ENCODE measurements at places on chromosomes 12 and 14.

- DNase-seq: no peak
Measured at GRCh38 chr14:94659256-94659655, 47.1 kb downstream of the SERPINA3 start.

DNA sequence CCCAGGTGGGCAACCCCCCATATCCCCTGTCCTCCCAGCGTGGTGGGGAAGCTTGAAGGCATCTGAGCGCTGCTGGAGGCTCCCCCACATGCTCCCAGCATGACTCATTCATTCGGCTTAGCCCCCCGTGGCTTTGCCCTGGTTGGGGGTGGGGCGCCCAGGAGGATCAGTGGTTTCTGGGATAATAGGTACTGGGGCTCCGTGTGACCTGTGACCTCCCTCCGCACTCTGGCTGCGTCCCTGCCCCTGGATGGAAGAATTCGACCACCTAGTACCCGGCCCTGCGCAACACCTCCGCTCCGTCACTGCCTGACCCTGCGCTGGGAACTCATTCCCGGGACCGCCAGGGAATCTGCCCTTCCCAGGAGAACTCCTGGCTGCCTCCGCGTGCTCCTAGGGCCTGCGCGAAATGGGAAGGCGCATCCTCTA, 120.1 kb downstream of the AACS start:
- no peak for DNase-seq

DNA sequence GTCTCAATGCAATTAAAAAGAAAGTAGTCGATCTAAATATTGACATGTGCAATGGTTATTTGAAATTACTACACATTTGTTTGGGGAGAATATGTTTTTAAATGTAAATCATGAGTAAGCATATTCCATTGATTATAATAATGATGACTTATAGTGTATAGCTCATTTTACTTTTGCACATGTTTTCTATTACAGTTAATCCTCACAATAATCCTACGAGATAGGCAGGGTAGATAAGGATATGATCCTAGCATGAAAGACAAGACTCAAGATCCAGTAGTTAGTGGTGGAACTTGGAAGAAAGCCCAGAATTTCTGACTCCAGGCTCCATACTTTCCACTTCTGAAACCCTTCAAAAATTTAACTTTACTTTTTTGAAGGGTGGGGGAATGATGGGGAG, 94.0 kb downstream of the NAV3 start:
- DNase-seq: no peak

DNA sequence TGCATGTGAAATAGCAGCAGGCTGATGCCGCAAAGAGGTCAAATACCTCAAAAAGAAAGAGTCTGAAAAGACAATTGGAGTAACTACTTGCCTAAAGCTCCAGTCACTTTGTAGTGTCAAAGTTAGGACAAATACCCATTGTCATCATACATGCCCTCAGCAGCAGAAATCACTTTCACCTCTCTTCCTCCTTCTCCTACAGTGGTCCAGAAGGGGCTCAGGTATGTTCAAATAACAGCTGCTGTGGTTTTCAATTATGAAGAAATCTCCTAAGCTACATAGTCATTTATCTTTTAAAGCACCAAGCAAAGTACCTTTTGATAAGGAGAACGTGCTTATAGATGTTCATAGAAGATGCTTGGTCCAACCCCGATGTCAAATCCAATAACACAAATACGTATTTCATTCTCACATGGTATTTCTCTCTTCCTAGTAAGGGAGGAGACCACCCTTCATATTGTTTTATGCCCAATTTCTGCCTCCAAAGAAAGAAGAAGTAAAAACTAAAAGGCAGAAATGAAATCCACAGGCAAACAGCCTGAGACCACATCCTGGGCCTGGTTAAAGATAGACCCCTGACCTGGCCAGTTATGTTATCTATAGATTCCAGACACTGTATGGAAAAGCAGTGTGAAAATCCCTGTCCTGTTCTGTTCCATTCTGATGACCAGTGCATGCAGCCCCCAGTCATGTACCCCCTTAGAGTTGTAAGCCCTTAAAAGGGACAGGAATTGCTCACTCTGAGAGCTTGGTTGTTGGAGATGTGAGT, 23.7 kb downstream of the GYS2 start:
- no peak for DNase-seq

- DNase-seq: no peak
Measured at GRCh38 chr12:132228476-132229192, 84.4 kb downstream of the NOC4L start.

GRCh38 chr14:75689012-75689411, 28.0 kb downstream of the TTLL5 start:
- DNase-seq: no peak

GRCh38 chr14:38329246-38329645, 73.4 kb upstream of the CLEC14A start:
- no peak for DNase-seq

DNA sequence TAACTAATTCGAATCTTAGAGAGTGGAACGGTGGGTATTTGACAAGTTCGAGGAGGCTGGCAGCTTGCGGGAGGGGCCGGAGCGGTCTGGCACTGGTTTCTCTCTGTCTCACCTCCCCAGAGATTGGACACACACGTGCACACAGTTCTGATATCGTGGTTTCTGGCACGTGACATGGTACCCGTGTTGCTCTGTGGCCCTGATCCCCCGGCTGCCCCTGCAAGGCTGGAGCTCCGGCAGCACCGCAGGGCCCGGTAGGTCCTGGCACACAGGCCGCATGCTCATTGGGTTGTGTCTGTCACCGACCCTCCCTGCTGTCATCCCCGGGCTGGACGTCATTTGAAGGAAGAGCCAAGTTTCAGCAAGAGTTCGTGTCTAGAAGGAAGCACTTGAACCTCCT, 82.7 kb downstream of the PPP2R5C start:
- no peak for DNase-seq

DNA sequence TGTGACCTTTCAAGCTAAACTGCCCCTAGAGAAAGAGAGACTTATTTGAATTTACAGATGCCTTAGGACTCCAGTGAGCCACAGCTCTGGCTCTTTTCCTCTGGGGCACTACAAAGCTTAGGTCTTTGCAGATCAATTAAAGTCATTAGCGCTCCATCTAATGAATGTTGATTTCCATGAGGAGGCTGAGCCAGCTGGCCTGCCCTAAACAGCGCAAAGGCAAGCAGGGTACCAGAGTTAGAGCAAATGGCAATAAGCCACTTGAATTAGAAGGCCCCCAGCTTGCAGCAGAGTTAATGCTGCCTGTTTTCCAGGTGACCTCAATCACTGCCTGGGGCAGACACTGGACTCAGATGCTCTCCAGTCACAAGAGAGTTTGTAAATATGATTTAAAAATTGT, 695.3 kb downstream of the DIO2 start:
- DNase-seq: no peak

- no peak for DNase-seq
Measured at GRCh38 chr12:6376079-6376869, 911 bp upstream of the SCNN1A start.

DNA sequence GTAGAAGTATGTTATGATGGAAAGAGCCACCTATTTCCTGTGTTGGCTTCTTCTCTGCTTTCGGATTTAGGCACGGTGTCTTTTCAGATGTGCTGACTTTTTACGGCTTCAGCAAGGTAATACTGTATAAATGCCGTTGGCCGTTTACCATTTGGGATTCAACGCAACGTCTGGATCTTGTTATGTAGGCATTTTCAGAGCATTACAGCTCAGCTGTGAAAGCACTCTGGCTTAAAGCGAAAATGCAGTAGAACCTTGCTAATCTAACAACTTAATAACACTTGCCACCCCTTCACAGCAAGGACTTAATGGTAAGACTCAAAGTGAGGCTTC, 229.9 kb downstream of the EFCAB11 start:
- peak; percentile 56 for DNase-seq

DNA sequence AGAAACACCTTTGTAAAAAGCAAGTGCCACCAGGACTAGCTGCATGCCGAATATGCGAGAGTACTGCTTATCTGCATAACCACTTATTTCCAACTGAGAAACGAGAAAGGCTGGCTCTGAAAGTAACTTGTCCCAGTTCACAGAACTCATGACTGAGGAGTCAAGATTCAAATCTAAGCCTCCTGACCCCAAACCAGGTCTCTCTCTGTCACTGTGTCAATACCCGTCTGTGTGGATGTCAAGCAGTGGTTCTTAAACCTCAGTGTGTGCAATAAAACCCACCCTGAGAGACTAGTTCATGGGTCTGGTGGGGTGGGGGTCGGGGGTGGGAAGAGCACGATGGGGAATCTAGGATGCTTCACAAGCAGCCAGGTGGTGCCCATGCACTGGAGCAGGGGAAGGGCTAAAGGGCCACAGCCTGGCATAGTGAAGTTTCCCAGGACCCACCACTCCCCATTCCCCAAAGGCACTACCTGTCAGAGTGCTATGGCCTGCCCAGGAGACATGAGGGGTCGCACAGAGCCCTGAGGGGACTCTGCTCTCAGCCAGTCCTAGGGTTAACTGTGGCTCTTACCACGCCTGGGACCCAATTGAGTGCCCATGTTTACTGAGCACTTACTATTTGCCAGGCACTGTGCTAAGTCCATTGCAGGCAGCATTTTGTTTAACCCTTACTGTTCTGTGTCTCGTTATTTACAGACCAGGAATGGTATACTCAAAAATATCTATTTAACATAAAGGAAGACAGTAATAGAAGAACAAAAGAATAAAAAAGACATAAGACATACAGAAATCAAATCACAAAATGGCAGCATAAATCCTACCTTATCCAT, 33.4 kb upstream of the PNMA1 start:
- DNase-seq: no peak
